MG63 (cell line): ENCODE measurements at places on chromosomes 16 and 17. TPM values are rescaled to one million over a fixed set of nuclear protein-coding genes. Genes with fewer than 3 reads are reported as not detected.

DNA sequence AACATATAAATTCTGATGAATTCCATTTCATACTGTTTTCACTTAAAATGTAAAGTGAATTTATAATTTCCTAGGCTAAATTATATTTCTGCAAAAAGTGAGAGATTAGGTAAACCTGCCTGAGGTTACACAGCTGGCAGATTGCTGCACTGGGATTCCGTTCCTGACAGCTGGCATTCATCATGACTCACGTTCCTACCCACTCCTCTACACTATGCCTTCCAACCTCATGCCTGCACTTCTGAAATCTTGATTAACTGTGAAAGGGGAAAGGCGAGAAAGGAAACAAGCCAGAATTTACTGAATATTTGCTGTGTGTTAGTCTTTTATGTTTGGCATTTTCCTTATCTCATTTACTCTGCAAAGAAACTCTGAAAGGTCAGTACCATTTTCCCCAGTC is 73.3 kb upstream of the MON1B start:
- DNase-seq: no peak

GRCh38 chr17:77801545-77802332 is 156.8 kb upstream of the TNRC6C start:
- DNase-seq: no peak

- no peak for DNase-seq
Measured at GRCh38 chr17:77825621-77826020, 132.9 kb upstream of the TNRC6C start.

DNA sequence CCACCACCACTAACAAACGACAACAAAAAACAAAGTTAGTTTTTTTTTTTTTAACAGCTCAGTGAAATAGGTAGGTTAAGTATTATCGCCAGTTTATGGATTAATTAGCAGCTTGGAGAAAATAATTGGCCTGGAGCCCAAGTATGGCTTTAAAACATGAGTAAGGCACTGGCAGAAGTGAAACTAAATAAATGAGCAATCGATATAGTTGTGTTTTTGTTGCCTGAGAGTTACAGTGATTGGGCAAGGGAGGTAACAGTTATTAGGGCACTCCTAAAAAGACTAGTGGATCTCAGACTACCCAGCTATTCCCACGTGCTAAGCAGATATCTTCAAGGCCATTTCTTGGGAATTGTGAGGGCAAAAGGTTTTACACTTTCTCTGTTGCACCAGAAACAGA is 2.4 kb downstream of the MLKL start:
- no peak for DNase-seq

GRCh38 chr17:41710472-41711090 is 1.6 kb upstream of the GAST start:
- DNase-seq: peak; percentile 66

DNA sequence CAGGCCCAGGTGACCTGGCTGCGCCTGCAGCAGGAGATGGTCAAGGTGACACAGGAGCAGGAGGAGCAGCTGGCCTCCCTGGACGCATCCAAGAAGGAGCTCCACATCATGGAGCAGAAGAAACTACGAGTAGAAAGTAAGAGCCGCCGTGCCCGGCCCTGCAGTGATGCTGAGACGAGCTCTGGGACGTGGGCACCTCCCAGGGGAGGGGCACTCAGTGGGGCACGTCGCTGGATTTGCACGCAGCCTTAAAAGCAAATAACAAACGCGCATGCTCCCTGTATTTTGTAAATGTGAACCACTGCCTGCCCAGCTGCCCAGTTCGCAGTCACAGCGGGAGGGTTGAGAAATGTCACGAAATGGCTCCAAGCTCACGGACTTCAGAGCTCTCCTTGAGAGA is 15.3 kb upstream of the GAA start:
- no peak for DNase-seq

- peak; percentile 76 for DNase-seq
Measured at GRCh38 chr17:40551091-40551878, 14.0 kb downstream of the CCR7 start.

- DNase-seq: peak; percentile 88
Measured at GRCh38 chr17:76252040-76252954, 12.0 kb upstream of the RNF157 start.

DNA sequence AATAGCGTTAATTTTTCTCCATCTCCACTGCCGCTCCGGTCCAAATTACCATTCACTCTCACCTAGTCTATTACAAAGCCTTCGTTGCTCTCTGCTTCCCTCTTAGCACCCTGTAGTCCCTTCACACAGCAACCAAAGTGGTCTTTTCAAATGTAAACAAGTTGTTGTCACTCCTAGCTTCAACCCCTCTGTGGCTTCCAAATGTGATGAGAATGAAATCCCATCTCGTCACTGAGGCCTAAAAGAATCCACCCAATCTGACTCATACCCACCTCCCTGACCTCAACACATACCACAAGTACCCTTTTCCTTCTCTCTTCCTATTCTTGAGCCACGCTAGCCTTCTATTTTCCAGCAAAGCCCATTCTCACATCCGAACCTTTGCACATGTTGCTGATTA is 2.2 kb upstream of the PELP1 start:
- DNase-seq: no peak

DNA sequence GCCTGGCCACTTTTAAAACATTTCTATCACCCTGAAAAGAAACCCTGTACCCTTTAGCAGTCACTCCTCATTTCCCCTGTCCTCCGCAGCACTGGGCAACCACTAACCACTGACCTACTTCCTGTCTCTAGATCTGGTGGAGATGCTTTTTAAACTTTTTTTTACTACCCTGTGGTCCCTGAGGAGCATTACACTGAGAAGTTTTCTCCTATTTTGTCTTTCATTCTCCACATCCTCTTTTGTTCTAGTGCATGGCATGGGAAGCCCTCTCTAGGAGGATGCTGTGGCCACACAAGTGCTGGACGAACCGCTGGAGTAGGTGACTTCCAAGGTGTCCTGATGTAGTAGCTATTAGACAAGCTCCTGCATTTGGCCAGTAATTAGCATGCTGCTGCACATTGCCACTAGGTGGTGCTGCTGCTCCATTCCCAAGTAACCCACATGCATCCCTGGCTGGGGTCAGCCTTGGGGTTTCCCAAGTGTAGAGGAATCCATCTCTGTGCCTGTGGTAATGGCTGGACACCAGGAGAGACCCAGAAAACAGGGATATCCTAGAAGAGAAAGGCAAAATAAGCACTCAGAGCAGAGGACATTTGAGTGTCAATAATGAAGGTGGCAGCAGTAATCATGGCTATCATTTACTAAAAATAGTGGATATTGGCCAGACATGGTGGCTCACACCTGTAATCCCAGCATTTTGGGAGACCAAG is 143.8 kb upstream of the CRHR1 start:
- DNase-seq: peak; percentile 53

- DNase-seq: peak; percentile 98
Measured at GRCh38 chr16:2682209-2683021, at the start of gene KCTD5. KCTD5 (plus strand) TSS chr16:2682523; CDS start chr16:2682549, 26 bp downstream.

- no peak for DNase-seq
Measured at GRCh38 chr16:12124742-12125141, 148.2 kb downstream of the SNX29 start.

GRCh38 chr16:56262551-56263245 is 71.4 kb downstream of the GNAO1 start:
- no peak for DNase-seq

DNA sequence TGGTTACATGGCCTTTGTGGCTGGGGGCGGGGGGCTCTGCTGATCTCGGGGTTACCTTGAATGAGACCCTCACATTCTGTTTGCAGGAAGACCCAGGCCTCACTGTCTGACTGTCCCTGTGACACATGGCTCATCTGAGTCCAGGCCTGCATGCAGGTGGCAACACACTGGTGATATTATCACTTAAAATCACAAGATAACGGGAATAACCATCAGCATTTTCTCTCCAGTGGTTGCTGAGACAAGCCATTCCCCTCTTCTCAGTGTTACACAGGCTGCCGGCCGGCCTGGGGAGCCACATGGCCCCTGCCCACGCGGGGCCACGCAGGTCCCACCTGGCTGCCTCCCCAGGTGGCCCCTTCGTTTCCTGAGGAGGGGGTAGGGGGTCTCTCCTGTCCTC is 197.6 kb downstream of the ENGASE start:
- no peak for DNase-seq

HOXB3 gene
- total RNA-seq: 2.1 and 4.6 TPM in 2 replicates

CCL17 gene
- total RNA-seq: not detected in 2 replicates

LGALS9B gene
- total RNA-seq: not detected in 2 replicates

DNAAF8 gene
- 2.8 and 3.4 TPM in 2 replicates for total RNA-seq

ADAD2 gene
- total RNA-seq: not detected in 2 replicates

ACSM2B gene
- not detected in 2 replicates for total RNA-seq

PIMREG gene
- 41.8 and 46.6 TPM in 2 replicates for total RNA-seq

PRAC2 gene
- total RNA-seq: 5.0 TPM in 1 of 2 replicates, not detected in the other

GINS2 gene
- total RNA-seq: 12.8 and 19.2 TPM in 2 replicates
